Thyroid gland (tissue), 4 donors: ENCODE measurements at places on chromosomes 11 and 22. TPM values are rescaled to one million over a fixed set of nuclear protein-coding genes. Genes with fewer than 3 reads are reported as not detected.

GRCh38 chr11:44133335-44133946, 38.0 kb downstream of the EXT2 start:
- no peaks in the 10 kb centered on the region for H3K4me1 ChIP-seq
- H3K27ac ChIP-seq = no peak overlapping the region
- no peaks in the 10 kb centered on the region for H3K27me3 ChIP-seq
- H3K36me3 ChIP-seq = peaks cover 10% of the 10 kb centered on the region
- DNase-seq = peak; percentile 24

DNA sequence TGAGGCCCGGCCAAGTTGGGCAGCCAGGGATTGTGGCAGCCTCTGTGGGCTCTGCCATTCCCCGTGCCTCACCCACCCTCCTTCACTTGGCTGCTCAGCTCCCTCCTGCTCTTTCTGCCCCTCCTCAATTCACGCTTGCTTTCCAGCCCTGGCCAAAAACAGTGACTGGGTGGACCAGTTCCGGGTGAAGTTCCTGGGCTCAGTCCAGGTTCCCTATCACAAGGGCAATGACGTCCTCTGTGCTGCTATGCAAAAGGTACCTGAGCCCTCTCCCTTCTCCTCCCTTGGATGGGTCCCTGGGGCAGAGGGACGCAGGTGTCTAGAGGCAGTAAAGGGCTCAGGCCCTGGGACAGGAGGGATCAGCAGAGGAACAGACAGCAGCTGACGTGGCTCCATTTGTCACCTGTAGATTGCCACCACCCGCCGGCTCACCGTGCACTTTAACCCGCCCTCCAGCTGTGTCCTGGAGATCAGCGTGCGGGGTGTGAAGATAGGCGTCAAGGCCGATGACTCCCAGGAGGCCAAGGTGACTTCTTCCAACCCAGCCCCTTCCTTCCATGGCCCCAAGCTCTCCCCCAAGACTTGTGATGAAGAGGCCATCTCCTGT, 2.7 kb downstream of the FREY1 start:
- no peak for DNase-seq
- no peak overlapping the region for H3K27ac ChIP-seq
- H3K27me3 ChIP-seq = no peaks in the 10 kb centered on the region
- H3K4me3 ChIP-seq = no peak overlapping the region
- H3K4me1 ChIP-seq = peaks cover 13% of the 10 kb centered on the region

- no peak overlapping the region for H3K27ac ChIP-seq
- H3K36me3 ChIP-seq = no peaks in the 10 kb centered on the region
- no peak overlapping the region for H3K4me3 ChIP-seq
- peaks cover 13% of the 10 kb centered on the region for H3K4me1 ChIP-seq
These were observed 187.1 kb downstream of the BLID start for GRCh38 chr11:121928597-121929580.

GRCh38 chr11:112996994-112997393, 35.8 kb downstream of the NCAM1 start:
- H3K4me3 ChIP-seq = no peak overlapping the region
- no peaks in the 10 kb centered on the region for H3K4me1 ChIP-seq
- no peak for DNase-seq
- no peaks in the 10 kb centered on the region for H3K36me3 ChIP-seq
- H3K27ac ChIP-seq = no peak overlapping the region
- H3K27me3 ChIP-seq = no peaks in the 10 kb centered on the region

DNA sequence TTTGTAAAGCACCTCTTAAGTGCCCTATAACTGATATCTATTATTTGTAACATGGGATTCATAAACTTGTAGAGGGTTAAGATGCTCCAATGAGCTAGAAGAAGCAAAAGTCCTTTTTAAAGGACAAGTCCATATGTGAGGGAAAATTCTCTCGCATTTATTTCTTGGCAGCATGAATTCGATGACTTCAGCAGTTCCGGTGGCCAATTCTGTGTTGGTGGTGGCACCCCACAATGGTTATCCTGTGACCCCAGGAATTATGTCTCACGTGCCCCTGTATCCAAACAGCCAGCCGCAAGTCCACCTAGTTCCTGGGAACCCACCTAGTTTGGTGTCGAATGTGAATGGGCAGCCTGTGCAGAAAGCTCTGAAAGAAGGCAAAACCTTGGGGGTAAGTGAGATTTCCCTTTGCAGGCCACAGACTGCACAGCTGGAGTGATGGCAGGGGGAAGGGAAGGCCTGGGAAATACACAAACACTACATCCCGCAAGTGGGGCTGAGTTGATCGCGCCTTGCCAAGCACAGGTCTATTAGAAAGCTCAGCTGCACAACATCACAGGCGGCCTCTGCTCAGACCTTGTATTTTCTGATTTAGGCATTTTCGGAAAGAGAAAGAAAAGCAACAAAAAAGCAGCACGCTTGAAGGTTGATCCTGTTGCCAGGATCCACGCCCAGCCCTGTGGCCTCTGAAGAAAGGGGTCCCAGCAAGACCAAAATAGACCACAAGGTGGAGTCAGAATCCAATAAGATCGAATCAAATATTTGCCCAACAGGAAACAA, 1.5 kb downstream of the MS4A8 start:
- no peak overlapping the region for H3K27ac ChIP-seq
- no peak for DNase-seq
- H3K36me3 ChIP-seq = no peaks in the 10 kb centered on the region
- H3K4me3 ChIP-seq = no peak overlapping the region

DNA sequence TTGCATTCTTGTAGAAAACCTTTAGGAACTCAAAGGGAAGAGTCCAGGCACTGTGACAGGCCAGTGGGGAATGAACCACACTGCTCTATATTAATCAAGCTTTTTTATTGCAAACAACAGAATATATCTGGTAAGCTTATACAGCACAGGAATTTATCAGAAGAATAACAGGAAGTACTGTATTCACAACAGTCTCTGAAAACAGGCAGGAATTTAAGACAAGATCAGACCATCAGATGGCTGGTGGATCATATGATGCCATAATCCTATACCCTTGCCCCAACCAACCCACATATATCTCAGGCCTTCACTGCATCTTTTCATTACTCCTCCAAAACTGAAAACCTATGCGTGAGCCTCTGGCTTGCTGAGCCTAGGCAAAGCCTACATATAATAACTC, 1.0 kb upstream of the HTATIP2 start:
- no peaks in the 10 kb centered on the region for H3K36me3 ChIP-seq
- H3K4me3 ChIP-seq = no peak overlapping the region
- no peaks in the 10 kb centered on the region for H3K27me3 ChIP-seq
- no peak for DNase-seq
- peaks cover 23% of the 10 kb centered on the region for H3K4me1 ChIP-seq

DNA sequence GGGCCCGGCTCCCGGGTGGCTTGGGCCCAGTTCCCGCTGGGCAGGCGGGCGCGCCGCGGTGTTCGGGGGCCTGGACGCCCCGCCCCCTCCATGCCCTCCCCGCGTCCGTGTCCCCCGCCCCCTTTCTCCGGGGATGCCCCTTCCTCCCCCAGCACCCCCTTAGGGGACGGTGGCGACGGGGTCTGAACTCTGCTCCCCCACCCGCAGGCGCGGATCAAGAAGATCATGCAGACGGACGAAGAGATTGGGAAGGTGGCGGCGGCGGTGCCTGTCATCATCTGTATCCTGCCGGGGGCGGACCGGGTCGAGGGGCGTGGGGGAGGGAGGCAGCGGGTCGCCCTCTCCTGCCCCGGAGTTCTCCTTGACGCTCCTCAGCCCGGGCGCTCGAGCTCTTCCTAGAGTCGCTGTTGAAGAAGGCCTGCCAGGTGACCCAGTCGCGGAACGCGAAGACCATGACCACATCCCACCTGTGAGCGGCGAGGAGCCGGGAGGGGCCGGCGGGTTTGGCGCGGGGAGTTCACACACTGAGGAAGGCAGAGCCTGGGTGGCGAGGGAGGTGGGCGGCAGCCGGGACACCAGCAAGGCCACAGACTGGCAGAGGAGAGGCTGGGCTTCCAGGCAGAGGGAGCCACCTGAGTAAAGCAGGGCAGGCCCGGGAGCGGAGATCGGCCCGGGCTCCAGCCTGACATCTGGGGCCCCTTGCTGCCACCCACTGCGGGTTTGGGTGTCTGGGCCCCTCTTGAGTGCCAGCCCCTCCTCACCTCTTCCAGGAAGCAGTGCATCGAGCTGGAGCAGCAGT, 546 bp downstream of the DRAP1 start:
- peaks cover 28% of the 10 kb centered on the region for H3K4me1 ChIP-seq
- H3K27me3 ChIP-seq = no peaks in the 10 kb centered on the region
- H3K36me3 ChIP-seq = peaks cover 3% of the 10 kb centered on the region
- DNase-seq = peak; percentile 74

DNA sequence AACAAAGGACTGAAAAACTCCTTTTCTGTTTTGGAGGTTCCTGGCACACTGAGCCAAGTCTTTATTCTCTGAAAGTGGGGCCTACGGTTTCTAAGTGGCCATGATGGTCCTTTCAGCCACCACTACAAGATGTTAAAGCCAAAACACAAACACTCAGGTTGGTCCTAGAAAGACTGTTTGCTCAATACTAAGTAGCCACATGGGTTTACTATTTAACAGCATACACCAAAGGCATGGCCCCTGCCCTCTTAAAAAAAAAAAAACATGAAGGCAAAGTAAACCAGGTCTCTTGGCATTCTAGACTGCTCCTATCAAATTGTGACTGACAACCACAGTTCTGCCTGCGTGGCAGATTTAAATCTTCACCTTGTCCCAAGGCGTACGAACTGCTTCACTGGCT, 123.6 kb upstream of the BID start:
- no peak for DNase-seq
- H3K4me1 ChIP-seq = no peaks in the 10 kb centered on the region
- H3K27me3 ChIP-seq = no peaks in the 10 kb centered on the region
- no peak overlapping the region for H3K27ac ChIP-seq

DNA sequence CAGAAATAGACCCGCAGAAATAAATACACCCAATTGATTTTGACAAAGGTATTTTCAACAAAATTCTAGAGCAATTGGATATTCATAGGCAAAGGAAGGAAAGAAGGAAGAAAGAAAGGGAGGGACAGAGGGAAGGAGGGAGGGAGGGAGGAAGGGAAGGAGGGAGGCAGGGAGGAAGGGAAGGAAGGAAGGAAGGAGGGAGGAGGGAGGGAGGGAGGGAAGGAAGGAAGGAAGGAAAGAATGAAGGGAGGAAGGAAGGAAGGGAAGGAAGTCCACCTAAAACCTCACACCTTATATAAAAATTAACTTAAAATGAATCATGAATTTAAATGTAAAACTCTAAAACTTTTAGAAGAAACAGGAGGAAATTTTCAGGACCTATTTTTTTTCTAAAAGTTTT, 94.2 kb upstream of the USP47 start:
- H3K27me3 ChIP-seq = no peaks in the 10 kb centered on the region
- DNase-seq = no peak
- no peak overlapping the region for H3K27ac ChIP-seq
- no peak overlapping the region for H3K4me3 ChIP-seq
- H3K4me1 ChIP-seq = no peaks in the 10 kb centered on the region

- H3K27ac ChIP-seq = no peak overlapping the region
- no peaks in the 10 kb centered on the region for H3K27me3 ChIP-seq
- DNase-seq = no peak
- peaks cover 5% of the 10 kb centered on the region for H3K4me1 ChIP-seq
- no peak overlapping the region for H3K4me3 ChIP-seq
These were observed 89.7 kb downstream of the RRM1 start for GRCh38 chr11:4184163-4184916.

- H3K36me3 ChIP-seq = no peaks in the 10 kb centered on the region
- H3K27ac ChIP-seq = no peak overlapping the region
- no peaks in the 10 kb centered on the region for H3K27me3 ChIP-seq
- no peaks in the 10 kb centered on the region for H3K4me1 ChIP-seq
These were observed 76.8 kb upstream of the SHANK2 start for GRCh38 chr11:71329165-71329510.

GRCh38 chr11:61075891-61076290, 26.4 kb upstream of the CD5 start:
- H3K4me1 ChIP-seq = no peaks in the 10 kb centered on the region
- no peak for DNase-seq
- H3K27ac ChIP-seq = no peak overlapping the region
- H3K36me3 ChIP-seq = no peaks in the 10 kb centered on the region

DNA sequence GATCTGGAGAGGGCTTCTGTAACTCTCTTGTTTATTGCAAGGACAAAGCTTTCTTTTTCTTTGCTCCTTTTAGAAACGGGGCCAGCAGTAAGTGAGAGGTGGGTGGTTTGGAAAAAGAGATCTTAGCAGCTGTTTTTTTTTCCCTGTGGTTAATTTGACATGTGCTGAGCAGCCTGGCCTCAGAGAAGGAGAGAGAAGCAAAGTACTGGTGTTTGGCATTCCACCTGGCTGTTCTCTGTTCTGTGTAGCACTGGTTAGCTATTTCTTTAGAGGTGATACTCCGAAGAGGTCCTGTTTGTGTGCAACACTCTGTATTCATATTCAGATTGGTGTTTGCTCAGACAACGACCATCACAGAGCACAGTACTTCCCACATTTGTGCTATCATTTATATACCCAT, 80.8 kb upstream of the SORL1-AS1 start:
- H3K4me3 ChIP-seq = no peak overlapping the region
- H3K27ac ChIP-seq = no peak overlapping the region
- DNase-seq = no peak
- H3K36me3 ChIP-seq = no peaks in the 10 kb centered on the region
- H3K27me3 ChIP-seq = no peaks in the 10 kb centered on the region

DNA sequence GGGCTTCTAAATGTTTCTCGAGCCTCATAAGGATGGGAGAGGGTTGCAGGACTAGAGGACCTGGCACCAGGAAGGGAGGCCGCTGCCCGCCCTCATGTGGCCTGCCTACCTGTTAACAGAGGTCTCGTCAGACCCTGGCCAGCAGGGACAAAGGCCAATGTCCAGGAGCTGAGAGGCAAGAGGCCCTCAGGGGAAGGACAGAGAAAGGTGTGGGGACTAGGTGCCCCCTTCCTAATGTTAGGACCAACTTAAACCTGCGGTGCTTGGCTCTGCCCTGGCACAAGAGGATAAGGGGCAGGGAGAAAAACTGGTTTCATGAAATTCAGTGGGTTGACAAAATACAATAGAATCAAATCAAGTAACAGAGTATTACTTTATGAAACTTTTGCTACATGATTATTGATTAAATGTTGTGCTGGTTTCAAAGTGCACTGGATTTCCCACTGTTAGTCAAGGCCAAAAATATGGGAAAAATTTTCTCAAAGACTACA, 20.0 kb upstream of the SYT12 start:
- no peak overlapping the region for H3K4me3 ChIP-seq
- no peaks in the 10 kb centered on the region for H3K36me3 ChIP-seq
- no peaks in the 10 kb centered on the region for H3K27me3 ChIP-seq
- no peak for DNase-seq
- peaks cover 2% of the 10 kb centered on the region for H3K4me1 ChIP-seq

DNA sequence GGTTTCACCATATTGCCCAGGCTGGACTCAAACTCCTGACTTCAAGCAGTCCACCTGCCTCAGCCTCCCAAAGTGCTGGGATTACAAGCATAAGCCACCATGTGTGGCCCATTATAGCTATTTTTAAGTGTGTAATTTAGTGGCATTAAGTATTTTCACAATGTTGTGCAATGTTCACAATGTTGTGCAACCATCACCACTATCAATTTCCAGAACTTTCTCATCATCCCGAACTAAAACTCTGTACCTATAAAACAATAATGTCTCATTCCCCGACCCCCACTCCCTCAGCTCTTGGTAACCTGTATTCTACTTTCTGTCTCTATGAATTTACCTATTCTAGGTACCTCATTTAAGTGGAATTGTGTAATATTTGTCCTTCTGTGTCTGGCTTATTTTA, 7.5 kb downstream of the CFAP68 start:
- no peak overlapping the region for H3K27ac ChIP-seq
- no peaks in the 10 kb centered on the region for H3K36me3 ChIP-seq
- no peak for DNase-seq
- no peaks in the 10 kb centered on the region for H3K4me1 ChIP-seq
- H3K27me3 ChIP-seq = no peaks in the 10 kb centered on the region
- no peak overlapping the region for H3K4me3 ChIP-seq

Gene SPA17
- total RNA-seq = 13.8 TPM

Gene DCDC1
- total RNA-seq = 4.4 TPM

Gene OR56A1
- total RNA-seq = not detected

Gene ARHGAP1
- total RNA-seq = 52.4 TPM

Gene WT1
- not detected for total RNA-seq

Gene MISFA
- total RNA-seq = not detected

Gene KDELR3
- total RNA-seq = 9.5 TPM
